ENCODE measurements at places on chromosomes 7 and 10.

GRCh38 chr7:18295781-18296423 is 199.6 kb upstream of the HDAC9 start:
- DNase-seq: no peak

DNA sequence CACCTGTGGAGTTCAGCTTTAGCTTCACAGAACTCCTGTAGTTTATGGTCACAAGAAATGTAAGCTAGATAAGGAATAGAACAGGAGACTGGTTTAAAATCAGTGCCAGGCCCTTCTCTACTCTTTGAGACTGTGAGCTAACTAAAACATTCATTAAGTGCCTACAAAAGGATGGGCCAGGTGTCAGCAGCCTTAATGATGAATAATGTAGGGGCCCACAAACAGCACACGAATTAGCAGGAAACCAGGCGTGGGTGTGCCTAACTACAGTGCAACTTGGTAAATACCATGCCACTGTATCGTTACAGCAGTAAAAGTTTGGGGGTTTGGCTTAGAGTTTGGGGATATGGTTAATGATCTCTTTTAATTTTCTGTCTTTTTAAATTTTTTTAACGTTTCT is 6.1 kb upstream of the ABLIM1 start:
- DNase-seq: no peak

DNA sequence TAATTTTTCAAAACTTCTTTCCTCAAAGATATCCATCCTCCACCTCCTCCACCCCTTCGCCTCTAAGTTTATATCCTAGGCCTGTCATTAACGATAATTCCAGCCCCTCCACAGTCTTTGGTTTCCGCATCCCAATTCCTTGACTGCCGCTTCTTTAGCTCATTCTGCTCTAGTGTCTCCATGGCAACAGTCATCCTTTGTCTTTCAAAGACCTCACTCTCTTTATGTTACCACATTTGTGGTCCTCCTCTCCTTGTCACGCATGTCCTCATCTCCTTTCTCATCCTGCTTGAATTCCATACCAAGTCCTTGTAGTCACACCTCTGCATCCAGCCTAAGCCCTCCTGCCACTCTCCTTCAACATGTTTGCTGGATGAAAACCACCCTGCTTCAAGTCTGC is 511.2 kb upstream of the KLF6 start:
- no peak for DNase-seq

DNA sequence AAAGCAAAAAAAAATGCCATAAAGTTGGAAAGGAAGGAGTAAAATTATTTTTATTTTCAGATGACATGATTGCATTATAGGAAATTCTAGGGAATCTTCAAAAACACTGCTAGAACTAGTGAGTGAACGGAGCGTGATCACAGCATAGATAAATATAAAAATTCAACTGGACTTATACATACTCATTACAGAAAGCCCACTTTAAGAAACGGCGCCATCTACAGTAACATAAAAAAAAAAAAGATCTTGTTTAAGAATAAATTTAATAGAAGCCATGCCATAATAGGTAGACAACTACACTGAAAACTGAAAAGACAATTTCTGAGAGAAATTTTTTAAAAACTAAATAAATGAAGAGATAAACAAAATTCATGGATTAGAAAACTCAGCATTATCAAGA is 623.1 kb upstream of the MGMT start:
- no peak for DNase-seq

DNA sequence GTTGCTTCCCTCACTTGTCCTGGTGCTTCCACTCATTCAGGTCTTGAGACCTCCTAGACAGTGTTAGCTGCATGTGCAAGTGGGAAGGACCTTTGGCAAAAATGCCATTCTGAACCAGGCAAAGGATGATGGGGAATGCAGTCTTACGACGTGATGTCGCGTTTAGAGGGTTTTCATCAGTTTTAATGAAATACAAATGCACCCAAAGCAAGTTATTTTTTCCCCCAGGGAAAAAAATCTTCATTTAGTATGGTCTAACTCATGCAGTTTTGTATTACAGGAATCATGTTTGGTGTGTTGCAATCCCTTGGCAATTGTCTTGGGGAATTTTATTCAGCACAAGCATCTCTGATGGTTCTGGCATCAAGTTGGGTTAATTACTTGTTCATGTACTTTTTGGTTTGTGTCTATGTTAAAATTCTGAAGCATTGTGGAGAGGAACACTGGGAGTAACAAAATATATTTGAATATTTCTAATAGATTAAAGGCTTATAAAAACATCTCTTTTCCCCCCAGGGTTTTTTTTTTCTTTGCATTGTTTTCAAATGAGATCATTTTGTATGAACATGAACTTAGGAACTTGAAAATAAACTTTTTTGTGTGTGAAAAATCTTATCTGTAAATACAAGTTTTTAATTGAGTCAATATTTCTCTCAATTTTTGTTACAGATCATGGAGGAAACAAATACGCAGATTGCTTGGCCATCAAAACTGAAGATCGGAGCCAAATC is 188.9 kb downstream of the BICC1 start:
- peak; percentile 53 for DNase-seq

- DNase-seq: no peak
Measured at GRCh38 chr10:34826857-34827766, 12.0 kb upstream of the PARD3 start.

DNA sequence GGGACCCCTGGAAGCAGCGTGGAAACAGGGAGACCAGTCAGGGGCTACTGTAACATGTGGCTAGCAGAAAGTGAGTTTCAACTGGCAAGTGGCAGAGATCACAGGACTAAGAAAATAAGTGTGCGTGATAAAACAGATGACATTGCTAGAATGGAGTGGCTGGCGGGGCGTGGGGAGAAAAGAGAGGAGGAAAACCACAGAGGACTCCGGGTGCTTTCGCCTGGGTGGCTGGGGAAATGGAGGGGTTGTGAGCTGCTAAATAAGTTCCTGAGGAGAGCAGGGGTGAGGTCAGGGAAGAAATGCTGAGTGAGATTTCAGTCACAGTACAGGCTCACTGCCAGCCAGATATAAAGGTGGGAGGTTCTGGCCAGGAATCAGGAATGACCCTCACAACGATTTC is 166.9 kb downstream of the MYOF start:
- no peak for DNase-seq

- DNase-seq: no peak
Measured at GRCh38 chr10:3714967-3715366, 70.0 kb downstream of the KLF6 start.

DNA sequence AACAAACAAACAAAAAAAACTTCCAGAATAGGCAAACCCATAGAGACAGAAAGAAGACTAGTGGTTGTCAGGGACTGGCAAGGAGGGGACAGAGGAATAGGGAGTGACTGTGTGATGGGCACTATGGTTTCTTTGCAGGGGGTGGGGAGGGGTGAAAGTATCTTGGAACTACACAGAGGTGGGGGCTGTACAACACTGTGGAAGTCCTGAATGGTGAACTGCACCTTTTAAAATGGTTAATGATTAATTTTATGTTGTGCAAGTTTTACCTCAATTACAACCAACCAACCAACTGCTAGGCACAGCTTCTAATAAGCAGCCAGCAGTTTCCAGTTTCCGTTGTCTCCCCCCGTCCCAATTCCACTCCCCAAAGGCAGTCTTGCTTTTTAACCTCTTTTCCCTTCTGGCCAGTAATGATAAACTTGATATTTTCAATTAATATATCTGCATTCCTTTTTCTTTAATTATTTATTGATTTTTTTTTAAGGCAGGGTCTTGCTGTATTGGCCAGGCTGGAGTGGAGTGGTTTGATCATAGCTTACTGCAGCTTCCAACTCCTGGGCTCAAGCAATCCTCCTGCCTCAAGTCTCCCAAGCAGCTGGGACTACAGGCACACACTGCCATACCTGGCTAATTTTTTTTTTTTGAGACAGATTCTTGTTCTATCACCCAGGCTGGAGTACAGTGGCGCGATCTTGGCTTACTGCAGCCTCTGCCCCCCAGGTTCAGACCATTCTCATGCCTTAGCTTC is 46.8 kb downstream of the HIP1 start:
- no peak for DNase-seq

GRCh38 chr7:129009437-129009836 is 45.5 kb downstream of the TNPO3 start:
- DNase-seq: no peak

- no peak for DNase-seq
Measured at GRCh38 chr10:65931291-65932070, 994.4 kb upstream of the LRRTM3 start.

- DNase-seq: no peak
Measured at GRCh38 chr7:14380881-14381280, 391.4 kb upstream of the ETV1 start.

DNA sequence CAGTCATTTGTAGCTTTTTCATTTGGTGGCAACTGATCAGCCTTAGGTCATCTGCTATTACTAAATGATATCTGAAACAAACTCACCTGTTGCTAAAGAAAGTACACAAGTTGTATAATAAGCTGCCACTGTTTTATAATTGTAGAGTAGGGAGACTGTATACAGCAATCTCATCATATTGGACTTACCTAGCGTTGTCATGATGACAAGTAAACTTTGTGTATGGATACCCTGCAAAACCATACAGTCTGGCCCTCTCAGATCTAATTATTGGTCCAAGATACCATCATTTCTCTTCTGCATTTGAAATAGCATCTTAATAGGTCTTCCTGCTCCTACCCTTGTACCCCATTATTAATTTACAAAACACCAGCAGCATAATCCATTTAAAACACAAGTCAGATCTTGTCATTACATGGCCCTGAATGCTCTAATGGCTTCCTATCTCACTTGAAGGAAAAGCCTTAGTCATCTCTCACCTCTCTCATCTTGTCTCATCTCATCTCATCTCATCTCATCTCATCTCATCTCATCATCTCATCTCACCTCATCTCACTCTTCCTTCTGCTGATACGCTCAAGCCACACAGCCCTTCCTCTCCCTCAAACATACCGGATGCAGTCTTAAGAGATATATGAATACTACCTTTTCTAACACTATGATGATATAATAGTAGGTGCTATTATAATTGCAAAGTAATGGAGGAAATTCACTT is 540.6 kb downstream of the MDFIC start:
- no peak for DNase-seq

DNA sequence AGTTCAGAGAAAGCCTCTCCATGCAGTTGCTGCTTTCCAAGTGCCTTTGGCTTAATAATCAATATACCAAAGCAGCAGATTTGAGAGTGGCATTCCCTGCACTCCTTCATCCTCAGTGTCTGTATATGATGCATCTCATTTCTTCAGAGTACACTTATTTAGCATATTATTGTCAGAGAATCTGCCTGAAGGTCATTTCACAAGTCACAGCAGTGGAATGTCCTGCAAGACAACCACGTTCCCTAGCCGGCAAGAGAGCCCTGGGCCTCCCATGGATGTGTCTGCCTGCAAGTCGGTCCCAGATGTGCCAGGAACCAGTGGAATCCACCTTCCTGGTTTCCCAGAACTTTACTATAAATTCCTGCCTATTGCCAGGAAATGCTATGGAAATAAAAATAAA is 289.4 kb upstream of the IGFBP3 start:
- DNase-seq: no peak

GRCh38 chr10:28532337-28533185 is at the start of gene WAC:
Gene WAC (plus strand): TSS chr10:28533118. CDS start chr10:28533580, 462 bp downstream.
- peak; percentile 44 for DNase-seq

- DNase-seq: no peak
Measured at GRCh38 chr7:155699180-155699579, 54.7 kb downstream of the RBM33 start.

DNA sequence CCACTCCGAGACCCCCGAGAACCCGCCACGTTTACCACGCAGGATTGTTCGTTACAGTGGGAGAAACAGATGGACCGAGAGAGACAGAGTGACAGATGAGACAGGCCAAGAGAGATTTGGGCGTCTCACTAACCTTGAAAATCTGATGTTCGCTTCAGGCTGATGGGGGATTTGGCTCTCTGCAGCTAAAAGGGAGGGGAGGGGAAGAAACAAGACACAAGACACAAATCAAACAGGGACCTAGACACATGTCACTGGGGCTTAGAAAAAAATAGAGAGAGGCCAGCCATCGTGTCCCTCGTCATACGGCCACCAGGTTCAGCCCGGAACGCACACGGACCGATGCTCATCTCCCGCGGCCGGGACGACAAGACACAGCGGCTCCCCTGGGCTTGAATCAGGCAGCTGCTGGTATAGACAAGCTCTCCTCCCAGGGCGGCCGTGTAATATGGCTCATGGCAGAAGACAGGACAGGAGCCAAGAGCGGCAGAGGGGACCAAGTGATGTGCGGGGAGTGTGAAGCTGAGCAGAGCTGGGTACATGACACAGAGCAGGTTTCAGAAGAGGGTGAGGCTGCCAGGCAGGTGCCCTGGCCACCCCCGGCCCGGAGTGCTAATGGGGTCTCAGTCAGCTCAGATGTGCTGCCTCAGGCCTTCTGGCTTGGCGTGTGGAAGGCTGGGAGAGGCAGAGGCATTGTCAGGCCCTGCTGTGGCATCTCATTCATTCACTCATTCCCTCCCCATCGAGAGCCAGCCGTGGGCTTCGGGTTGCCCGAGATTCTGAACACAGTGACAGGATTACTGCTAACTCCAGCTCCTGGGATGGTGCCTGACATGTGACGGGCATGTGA is 88.5 kb upstream of the GNA12 start:
- no peak for DNase-seq

GRCh38 chr10:126324826-126325225 is 63.5 kb downstream of the ADAM12 start:
- no peak for DNase-seq

- DNase-seq: no peak
Measured at GRCh38 chr7:44471436-44471835, 19.0 kb downstream of the NUDCD3 start.

GRCh38 chr7:157077986-157078644 is 60.6 kb upstream of the UBE3C start:
- DNase-seq: no peak

DNA sequence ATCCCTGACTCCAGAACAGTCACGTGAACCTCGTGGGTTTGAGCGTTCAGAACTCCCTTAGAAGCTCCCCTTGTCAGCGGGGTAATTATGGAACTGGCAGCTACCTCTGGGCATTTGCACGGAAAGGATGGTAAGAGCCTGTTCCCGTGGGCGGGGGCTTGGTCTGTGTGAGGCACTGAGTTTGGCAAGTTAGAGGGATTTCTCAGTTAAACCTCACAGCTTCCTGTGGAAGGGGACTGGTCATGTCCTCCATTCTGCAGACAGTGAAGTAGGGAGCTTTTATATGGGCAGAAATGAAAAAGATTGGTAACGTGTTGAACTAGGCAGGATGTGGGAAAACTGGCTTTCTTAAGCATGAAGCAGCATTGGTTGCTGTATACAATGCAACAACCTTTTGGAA is 16.0 kb downstream of the PALD1 start:
- DNase-seq: no peak

- DNase-seq: no peak
Measured at GRCh38 chr7:79982141-79982770, 152.4 kb upstream of the GNAI1 start.

DNA sequence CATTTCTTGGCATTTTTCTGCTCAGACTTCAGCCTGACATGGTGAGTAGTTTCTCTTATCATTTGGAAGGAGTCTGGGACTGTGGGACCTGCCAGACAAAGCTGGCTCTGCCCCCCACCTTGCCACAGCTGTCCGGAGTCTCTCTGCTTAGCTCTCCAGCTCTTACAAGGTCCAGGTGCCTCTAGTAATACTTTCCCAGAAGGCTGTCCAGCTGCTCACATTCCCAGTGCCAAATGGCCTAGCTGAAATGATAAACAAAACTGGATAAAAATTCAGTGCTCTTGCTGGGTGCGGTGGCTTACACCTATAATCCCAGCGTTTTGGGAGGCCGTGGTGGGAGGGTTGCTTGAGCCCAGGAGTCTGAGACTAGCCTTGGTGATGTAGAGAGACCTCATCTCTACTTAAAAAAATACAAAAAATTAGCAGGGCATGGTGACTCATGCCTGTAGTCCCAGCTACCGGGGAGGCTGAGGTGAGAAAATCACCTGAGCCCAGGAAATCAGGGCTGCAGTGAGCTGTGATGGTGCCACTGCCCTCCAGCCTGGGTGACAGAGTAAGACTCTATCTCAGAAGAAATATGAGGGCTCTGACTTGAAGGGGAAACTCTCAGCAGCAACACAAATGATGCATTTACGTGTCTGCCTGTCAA is 86.8 kb downstream of the C10orf90 start:
- no peak for DNase-seq
